T-cell (primary cell): ENCODE measurements at places on chromosomes 6 and 20. TPM values are rescaled to one million over a fixed set of nuclear protein-coding genes. Genes with fewer than 3 reads are reported as not detected.

HDGFL1 gene
- not detected for total RNA-seq

DOK5 gene
- not detected for total RNA-seq

GABRR1 gene
- not detected for total RNA-seq

GTSF1L gene
- not detected for total RNA-seq

MATN4 gene
- total RNA-seq: not detected

CYP21A2 gene
- total RNA-seq: 2.1 TPM

RAET1G gene
- total RNA-seq: not detected

BCAS4 gene
- 26.4 TPM for total RNA-seq

DEFB132 gene
- total RNA-seq: not detected

MYMX gene
- total RNA-seq: not detected

DAAM2 gene
- not detected for total RNA-seq

OPRL1 gene
- total RNA-seq: 1.2 TPM

SAMD10 gene
- total RNA-seq: 17.4 TPM

SMOC2 gene
- 0.06 TPM for total RNA-seq

BANF2 gene
- total RNA-seq: not detected

ATP9A gene
- 0.85 TPM for total RNA-seq

SERAC1 gene
- total RNA-seq: 3.4 TPM

LAMA4 gene
- total RNA-seq: 0.85 TPM
